ENCODE measurements at places on chromosomes 3 and 15.

DNA sequence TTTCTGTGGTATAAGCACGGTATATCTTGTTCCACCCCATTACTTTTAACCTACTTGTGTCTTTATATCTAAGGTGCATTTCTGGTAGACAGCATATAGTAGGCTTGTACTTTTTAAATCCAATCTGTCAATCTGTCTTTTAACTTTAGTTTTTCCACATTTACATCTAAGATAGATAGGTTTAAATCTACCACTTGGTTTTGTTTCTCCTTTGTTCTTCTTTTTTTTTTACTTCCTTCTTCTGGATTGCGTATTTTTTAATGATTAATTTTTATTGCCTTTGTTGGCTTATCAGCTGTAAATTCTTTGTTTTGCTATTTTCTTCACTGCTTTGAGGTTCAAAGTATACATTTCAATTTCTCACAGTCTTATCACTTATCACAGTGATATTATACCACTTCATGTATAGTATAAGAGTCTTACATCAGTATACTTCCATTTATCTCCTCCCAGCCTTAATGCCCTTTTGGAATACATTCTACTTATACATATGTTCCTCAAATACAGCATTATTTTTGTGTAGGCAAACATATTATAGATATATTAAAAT is 31.0 kb downstream of the IQCB1 start:
- DNase-seq: no peak

- no peak for DNase-seq
Measured at GRCh38 chr3:180707896-180708295, 28.6 kb upstream of the CCDC39 start.

- peak; percentile 2 for DNase-seq
Measured at GRCh38 chr3:21573291-21573690, 177.7 kb downstream of the ZNF385D start.

- DNase-seq: peak; percentile 10
Measured at GRCh38 chr3:126100634-126101301, 16.8 kb upstream of the SLC41A3 start.
